ENCODE measurements at places on chromosomes 2 and 18.

DNA sequence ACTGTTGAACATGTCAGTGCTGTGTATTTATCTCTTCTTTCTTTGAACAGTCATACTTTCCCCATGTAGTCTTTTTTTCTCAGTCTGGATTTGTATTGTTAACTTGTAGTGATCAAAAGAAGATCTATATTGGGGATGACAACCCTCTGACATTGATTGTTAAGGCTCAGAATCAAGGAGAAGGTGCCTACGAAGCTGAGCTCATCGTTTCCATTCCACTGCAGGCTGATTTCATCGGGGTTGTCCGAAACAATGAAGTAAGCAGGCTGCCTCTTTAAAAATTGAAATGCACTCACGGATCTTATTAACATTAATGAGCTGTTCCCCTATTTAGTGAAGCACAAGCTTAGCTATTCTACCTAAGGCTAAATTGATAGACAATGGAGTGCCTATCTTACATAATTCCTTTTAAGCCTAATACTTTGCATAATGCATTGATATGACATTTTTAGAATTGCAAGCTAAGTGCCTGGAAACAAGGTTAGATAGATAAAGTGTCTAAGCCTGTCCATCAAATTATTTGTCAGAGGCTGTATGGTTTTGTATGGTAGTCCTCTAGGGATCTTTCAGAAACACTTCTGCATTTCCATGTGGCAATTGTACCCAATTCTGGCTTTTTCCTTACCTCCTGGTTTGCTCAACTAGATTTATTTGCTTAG is 29.3 kb upstream of the FAM171B start:
- H3K36me3 ChIP-seq, result peaks cover 32% of the 10 kb centered on the region
- no peak overlapping the region for H3K27ac ChIP-seq
- no peaks in the 10 kb centered on the region for H3K27me3 ChIP-seq
- DNase-seq, result no peak

GRCh38 chr2:9240745-9241144 is 34.1 kb downstream of the ASAP2 start:
- H3K27ac ChIP-seq, result no peak overlapping the region
- DNase-seq, result no peak
- no peaks in the 10 kb centered on the region for H3K36me3 ChIP-seq

GRCh38 chr2:238525990-238526389 is 99.3 kb downstream of the ASB1 start:
- no peaks in the 10 kb centered on the region for H3K4me1 ChIP-seq
- H3K4me3 ChIP-seq, result no peak overlapping the region
- H3K27me3 ChIP-seq, result no peaks in the 10 kb centered on the region
- no peak overlapping the region for H3K27ac ChIP-seq

GRCh38 chr18:3979024-3979423 is 476.1 kb downstream of the DLGAP1 start:
- DNase-seq, result no peak
- H3K36me3 ChIP-seq, result peaks cover 3% of the 10 kb centered on the region

DNA sequence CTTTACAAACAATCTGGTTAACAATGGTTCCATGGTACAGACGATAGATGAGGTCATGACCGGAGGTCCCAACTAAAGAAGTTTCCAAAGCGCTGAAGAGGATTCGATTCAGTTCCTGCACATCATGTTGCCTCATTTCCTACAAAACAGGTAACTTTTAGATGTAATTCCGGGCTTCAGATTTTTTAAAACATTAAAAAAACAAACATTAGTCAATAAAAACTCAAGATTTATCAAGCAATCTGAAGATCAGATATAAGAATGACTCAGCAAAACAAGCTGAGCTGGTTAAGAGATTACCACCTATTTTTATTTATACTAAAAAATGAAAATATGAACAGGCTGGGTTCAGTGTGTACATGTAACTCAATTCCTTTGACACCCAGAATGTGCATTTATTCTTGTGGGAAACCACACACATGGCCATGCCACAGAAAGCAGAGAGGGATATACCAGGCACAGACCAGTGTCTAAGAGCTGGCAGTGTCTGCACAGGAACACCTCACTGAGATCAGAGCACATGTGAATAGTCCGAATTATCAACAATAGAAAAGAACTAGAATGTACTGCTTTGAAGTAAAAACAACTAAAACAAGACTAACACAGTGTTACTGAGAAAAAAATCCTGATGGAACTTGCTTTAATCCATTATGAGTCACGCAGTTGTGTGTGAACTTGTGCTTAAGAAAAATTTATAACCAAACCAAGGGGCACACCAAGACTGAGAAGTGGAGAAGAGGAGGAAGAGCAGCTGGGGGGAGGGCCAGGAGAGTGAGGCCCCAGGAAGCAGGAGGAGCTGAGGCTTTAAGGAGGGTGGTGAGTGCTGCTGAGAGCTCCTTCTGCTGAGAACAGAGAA is 9.5 kb downstream of the USP40 start:
- no peak overlapping the region for H3K4me3 ChIP-seq
- no peaks in the 10 kb centered on the region for H3K36me3 ChIP-seq
- no peak for DNase-seq
- H3K27me3 ChIP-seq, result no peaks in the 10 kb centered on the region

GRCh38 chr2:42769583-42770287 is 5.8 kb upstream of the OXER1 start:
- H3K4me1 ChIP-seq, result peaks cover 6% of the 10 kb centered on the region
- H3K27ac ChIP-seq, result no peak overlapping the region
- no peaks in the 10 kb centered on the region for H3K27me3 ChIP-seq
- no peaks in the 10 kb centered on the region for H3K36me3 ChIP-seq
- DNase-seq, result no peak

DNA sequence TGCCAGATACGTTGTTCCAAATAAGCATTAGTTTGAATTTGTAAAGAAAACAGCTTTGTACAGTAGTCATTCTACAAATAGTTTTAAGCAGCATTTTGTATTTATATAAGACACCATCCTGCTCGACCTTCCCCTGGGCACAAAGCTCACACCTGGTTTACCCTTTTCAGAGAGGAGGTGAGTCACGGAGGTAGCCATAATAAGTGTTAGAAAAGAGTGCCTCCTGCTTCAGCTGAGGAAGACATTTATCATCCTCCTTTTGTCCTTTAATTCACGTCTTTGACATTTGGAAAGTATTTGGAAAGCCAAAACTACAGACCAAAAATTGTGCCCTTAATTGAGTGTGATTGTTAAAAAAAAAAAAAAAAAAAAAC is 6.8 kb downstream of the RAB12 start:
- H3K27me3 ChIP-seq, result no peaks in the 10 kb centered on the region
- peaks cover 42% of the 10 kb centered on the region for H3K4me1 ChIP-seq
- no peak overlapping the region for H3K27ac ChIP-seq
- H3K36me3 ChIP-seq, result peaks cover 8% of the 10 kb centered on the region

GRCh38 chr2:11746807-11747459 is 501 bp downstream of the LPIN1 start:
- DNase-seq, result no peak
- peaks cover 5% of the 10 kb centered on the region for H3K27me3 ChIP-seq
- no peak overlapping the region for H3K27ac ChIP-seq
- H3K4me1 ChIP-seq, result peaks cover 33% of the 10 kb centered on the region

DNA sequence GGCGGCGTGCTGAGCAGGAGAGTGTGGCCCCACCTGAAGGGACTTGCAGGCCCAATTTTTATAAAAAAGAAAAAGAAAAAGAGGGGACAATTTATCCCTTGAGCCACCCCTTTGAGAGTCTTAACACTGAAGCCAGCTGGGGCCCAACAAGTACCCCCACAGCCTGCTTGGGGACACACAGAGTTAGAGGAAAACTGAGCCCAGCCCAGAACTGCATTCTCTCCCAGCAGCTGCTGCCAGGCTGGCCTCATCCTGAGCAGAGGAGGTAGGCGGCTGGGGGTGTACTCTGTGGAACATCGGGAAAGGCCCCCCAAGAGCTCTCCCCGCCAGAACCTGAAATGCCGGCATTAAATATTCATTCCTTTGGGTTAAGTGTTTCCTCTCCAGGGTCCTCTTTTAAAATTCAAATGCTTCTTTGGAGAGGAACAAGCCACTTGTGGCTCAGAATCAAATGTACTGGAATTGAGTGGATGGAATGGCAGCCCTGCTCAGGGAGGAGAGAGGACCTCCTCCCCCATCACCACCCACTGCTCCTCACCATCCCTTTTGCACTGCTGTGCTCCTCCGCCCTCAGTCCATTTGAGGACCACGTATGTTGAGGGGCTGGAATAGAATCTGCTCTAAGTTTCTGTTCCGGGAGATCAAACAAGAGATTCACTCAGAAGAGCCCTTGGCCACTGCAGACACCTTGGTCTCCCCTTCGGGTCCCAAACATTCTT is 45.6 kb downstream of the C1QL2 start:
- no peak for DNase-seq
- no peaks in the 10 kb centered on the region for H3K36me3 ChIP-seq
- no peak overlapping the region for H3K27ac ChIP-seq
- H3K4me1 ChIP-seq, result peaks cover 22% of the 10 kb centered on the region

DNA sequence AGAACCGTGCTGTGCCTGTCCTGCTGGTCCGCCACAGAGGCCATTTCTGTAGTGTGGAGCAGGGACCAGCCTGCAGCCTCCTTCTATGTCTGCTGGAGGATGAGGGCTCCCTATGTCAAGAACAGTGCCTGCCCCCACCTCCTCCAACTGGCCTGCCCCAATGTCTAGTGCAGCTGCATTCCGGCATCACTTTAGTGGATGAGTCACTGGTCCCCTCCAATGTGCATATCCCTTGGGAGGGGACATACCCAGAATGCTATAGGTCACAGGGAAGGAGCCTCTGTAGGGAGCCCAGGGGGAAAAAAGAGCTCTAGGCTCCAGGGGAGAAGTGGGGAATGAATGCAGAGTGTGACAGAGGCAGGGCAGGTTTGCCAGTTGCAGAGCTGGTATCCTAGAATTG is 219.6 kb downstream of the CELF4 start:
- H3K4me3 ChIP-seq, result no peak overlapping the region
- peaks cover 3% of the 10 kb centered on the region for H3K27me3 ChIP-seq
- DNase-seq, result no peak

GRCh38 chr2:226126104-226126503 is 673.5 kb downstream of the IRS1 start:
- H3K36me3 ChIP-seq, result no peaks in the 10 kb centered on the region
- no peak overlapping the region for H3K4me3 ChIP-seq
- H3K4me1 ChIP-seq, result no peaks in the 10 kb centered on the region
- DNase-seq, result no peak
- no peak overlapping the region for H3K27ac ChIP-seq

DNA sequence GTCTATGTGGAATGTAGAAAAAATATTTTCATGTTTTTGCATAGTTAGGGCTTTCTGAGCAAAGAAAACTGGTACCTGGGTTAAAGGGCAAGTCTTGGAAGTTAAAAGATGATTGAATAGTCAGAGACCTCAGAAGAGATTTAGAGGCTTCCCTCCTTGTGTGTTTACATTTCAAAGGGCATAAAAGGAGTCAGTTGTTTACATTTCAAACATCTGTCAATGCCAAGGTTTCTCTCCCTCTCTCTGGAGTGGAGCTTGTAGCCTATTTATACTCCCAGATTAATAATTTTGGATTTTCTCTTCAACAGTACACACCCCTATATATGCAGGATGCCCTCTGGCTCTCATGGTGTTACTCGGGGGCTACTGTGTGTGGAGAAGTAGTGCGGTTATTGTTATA is 8.6 kb downstream of the M1AP start:
- no peaks in the 10 kb centered on the region for H3K36me3 ChIP-seq
- no peak overlapping the region for H3K4me3 ChIP-seq

GRCh38 chr18:50313031-50313607 is 25.6 kb upstream of the CXXC1 start:
- H3K36me3 ChIP-seq, result no peaks in the 10 kb centered on the region
- no peak overlapping the region for H3K27ac ChIP-seq
- H3K27me3 ChIP-seq, result 0 out of 2 replicates have a peak, but pooled peaks cover 2% of the 10 kb centered on the region
- no peak overlapping the region for H3K4me3 ChIP-seq
- no peaks in the 10 kb centered on the region for H3K4me1 ChIP-seq
- no peak for DNase-seq

- H3K27ac ChIP-seq, result no peak overlapping the region
- DNase-seq, result no peak
- no peaks in the 10 kb centered on the region for H3K4me1 ChIP-seq
- no peaks in the 10 kb centered on the region for H3K36me3 ChIP-seq
Observed at GRCh38 chr2:83782122-83782521, 677.0 kb downstream of the SUCLG1 start.

DNA sequence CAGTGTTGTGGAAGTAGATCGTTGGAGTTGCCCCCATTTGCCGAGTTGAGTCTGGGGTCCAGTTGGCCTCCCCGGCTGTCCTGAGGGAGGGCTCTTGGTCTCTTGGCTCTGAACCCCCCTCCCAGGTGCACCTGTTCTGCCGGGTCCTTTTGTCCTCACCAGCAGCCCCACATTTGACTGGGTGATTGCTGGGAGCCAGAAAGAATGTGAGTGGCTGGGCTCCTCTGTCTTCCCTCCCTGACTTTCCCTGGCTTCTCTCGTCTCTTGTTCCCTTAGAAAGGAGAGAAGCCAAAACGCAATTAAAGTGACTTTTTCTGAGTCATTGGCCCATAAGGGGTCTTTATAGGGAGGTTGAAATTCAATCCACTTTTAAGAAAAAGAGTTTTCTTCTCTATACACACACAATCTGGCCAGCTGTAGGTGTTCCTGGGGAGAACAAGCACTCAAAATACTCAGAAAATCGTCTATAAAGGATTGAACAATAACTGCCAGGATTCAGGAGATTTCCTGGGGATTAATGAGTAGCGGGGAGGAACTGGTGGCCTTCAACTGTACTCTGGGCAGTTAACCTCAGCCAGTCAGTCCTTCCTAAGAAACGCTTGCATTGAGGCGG is 131.0 kb downstream of the TMEM182 start:
- no peaks in the 10 kb centered on the region for H3K4me1 ChIP-seq
- H3K4me3 ChIP-seq, result no peak overlapping the region
- no peak overlapping the region for H3K27ac ChIP-seq
- no peaks in the 10 kb centered on the region for H3K27me3 ChIP-seq

- no peaks in the 10 kb centered on the region for H3K4me1 ChIP-seq
- H3K27me3 ChIP-seq, result no peaks in the 10 kb centered on the region
- no peak overlapping the region for H3K4me3 ChIP-seq
- no peak overlapping the region for H3K27ac ChIP-seq
- H3K36me3 ChIP-seq, result no peaks in the 10 kb centered on the region
Observed at GRCh38 chr2:113136828-113137775, 9.7 kb downstream of the IL1RN start.

DNA sequence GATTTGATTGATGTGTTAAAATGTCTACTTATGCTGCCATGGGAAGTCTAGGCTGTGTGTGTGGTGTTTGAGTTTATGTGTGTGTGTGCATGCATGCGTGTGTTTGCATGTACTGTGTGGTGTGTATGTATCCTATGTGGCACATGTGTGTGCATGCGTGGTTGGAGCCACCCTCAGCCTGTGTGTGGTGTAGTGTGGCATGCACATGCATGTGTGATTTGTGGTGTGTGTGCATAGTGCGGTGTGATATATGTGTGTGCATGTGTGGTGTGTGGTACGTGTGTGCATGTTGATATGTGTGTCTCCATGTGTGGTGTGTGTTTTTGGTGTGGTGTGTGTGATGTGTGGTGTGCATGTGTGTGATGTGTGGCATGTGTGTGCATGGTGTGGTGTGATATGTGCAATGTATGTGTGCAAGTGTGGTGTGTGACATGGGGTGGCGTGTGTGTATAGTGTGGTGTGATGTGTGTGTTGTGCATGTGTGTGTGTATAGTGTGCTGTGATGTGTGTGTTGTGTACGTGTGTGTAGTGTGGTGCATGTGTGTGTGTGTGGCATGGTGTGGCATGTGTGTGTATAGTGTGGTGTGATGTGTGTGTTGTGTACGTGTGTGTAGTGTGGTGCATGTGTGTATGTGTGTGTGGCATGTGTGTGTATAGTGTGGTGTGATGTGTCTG is 66.6 kb upstream of the HDAC4 start:
- no peaks in the 10 kb centered on the region for H3K36me3 ChIP-seq
- H3K27ac ChIP-seq, result no peak overlapping the region
- H3K4me3 ChIP-seq, result no peak overlapping the region
- DNase-seq, result no peak
- H3K4me1 ChIP-seq, result no peaks in the 10 kb centered on the region

- no peak overlapping the region for H3K4me3 ChIP-seq
- no peak overlapping the region for H3K27ac ChIP-seq
- peaks cover 1% of the 10 kb centered on the region for H3K27me3 ChIP-seq
- no peaks in the 10 kb centered on the region for H3K4me1 ChIP-seq
Observed at GRCh38 chr18:33923980-33924379, 300.7 kb downstream of the NOL4 start.
